Fibroblast of villous mesenchyme (primary cell): ENCODE measurements at places on chromosomes 1 and 21.

DNA sequence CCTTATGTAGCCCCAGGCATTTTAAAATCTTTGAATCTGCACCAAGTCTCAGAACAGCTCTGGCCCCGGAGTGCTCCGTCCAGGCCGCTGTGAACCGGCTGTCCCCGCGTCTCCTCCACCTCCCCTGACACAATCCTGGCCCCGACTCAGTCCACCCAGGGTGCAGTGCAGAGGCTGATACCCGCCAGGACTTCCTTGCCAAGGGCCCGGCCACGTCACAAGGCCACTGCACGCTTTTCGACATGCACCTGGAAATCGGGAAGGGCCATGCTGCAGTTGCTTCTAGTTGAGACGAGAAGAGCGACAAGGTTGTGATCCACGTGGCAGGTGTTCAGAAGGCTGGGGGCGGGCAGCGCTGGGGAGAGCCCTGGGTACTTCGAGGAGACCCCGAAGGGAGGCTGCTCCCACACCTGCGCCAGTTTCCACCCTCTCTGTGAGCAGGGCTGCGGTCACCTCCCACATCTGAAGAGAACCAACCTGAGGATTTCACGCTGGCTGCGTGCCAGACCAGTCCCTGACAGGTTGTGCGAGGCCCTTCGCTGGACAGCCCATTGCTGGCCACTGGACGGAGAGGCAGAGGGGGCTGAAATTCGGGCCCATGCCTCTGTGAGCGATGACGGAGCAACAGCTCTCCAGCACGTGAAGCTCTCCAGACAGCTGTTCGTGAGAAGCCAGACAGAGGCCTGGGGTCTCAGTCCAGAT is 6.7 kb downstream of the VWA1 start:
- DNase-seq: no peak

DNA sequence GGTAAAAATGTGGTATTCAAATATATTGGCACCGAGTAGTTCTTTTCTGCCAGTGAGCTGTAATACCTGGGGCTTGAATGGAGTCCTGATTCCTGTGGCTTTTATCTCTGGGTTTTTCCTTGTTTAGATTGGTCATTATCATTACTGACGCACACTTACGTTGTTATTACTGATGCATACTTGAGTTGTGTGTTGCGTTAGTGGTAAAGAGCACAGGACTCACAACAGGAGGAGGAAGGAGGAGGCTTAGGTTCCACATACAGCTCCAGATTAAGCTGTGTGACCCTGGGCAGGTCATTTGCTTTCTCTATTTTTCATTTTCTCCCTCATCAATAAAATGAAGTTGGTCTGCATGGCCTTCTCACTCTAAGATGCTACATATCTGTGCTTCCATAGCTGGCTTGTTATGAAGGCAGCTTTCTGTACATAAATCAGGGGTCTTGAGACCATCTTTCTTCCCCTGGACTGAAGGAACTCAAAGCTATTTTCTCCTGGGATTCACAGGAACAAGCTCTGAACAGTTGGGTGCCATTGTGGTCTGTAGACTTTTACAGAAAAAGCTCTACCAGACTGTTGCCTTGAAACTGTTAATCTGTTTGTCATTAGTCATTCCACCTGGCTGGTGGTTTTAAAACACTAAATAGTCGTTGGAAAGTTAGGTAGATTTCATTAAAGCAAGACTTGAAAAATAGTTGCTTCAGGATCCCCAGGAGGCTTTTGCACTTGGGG is 5.6 kb downstream of the ARID1A start:
- DNase-seq: peak; percentile 67

DNA sequence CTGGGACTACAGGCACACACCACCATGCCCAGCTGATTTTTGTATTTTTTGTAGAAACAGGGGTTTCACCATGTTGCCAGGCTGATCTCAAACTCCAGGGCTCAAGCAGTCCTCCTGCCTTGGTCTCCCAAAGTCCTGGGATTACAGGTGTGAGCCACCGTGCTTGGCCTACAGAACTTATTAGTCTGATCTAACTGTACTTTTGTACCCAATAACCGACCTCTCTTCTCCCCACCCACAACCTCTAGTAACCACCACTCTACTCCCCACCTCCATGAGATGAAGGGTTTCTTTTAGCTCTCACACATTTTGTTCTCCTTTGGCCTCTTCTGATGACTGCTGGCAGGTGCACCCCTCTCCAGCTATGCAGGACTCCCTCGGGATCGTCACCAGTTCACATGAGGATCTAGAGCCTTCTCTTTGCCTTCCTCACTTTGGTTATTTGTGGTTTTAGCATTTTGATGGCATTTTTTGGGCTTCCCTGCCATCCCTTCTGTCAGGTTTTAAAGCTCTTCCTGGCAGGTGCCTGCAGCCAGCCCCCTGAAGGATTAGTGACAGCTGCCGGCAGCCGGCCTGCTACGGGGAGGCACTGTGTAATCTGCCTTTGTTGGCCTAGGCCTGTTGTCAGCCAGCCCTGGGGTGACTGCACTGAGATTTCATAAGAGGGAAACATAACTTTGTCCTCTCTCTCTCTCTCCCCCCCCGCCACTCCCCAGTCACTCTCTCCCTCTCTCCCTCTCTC is 99.8 kb upstream of the ATP1A1 start:
- DNase-seq: no peak

DNA sequence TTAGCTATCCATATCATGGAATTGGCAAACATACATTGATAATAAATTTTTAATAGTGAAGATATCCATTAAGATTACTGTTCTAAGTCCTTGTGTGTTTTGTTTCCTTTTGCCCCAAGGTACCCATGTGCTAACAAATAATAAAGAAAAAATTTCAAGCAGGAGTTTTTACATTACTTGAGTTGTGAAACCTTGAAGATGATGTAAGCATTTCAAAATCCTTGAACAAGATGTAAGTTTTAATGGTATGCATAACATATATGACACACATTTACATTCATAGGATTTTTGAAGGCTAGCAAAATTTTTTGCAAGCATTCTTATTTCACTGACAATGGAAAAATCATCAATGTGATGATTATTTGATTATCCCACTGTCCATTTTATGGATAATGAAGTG is 10.9 kb upstream of the ELAVL4 start:
- DNase-seq: no peak

GRCh38 chr1:41559331-41559730 is 74.8 kb upstream of the EDN2 start:
- DNase-seq: no peak

DNA sequence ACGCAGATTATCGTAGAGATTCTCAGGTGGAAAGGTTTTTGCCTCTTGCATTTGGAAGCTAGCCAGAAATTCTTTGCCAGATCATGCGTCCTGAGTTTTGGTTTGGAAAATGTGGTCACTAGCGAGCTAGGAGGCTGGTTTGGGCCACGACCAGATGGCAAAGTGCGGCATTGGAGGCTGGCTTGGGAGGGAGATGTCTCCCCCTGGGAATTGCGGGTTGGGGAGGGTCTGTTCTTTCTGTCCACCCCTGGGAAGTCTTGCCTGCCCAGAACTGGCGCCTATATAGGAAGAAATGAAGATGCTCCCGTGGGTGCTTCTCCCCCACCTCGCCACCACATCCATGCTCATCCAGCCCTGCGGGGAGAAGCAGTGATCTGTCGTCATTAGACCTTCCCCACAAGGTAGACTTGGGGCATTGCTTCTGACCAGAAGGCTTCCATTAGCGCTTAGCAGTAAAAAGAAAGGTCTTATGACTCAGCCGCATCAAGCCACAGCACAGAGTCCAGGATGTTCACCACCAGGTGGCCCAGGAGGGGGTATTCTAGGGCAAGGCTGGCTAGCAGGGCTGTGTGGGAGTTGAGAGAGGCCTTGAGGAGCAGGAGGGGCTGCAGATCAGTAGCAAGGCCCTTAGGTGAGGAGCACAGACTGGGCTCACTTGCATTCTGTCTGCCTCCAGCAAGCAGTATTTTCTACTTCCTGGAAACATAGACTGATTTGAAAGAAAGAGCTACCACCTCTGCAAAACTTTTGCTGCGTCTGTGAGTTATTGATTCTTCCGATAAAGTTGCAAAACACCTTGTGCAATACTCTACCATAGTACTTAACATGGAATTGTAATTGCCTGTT is 1.5 kb upstream of the PTP4A2 start:
- DNase-seq: peak; percentile 95

- no peak for DNase-seq
These were observed 16.2 kb downstream of the FOXO6 start for GRCh38 chr1:41377397-41377796.

DNA sequence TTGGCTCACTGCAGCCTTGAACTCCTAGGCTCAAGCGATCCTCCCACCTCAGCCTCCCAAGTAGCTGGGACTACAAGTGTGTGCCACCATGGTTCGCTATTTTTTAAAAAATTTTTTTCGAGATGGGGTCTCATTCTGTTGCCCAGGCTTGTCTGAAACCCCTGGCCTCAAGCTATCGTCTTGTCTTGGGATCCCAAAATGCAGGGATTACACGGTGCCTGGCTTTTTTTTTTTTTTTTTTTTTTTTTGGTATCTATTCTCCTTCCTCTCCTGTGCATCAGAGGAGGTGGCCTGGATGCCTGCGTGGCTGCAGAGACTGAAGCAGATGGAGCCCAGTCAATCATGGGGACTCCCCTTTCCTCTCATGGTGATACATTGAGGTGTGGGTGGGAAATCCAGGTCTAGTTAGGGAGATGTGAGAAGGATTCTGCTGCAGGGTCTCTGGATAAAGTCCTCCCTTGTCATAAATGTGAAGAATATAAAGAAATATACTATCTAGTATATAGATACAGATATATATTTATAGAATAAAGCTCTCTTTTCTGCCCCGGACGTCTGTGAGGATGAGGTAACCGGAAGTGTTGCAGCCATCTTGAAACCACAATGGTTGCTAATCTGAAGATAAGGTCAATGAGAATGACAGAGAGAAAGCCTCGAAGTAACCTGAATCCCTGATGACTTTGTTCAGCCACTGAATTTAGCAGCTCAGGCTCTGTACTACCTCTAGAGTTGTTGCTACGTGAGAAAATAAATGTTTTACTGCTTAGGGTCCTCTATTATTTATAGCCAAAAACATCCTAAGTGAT is 19.5 kb upstream of the RGSL1 start:
- peak; percentile 28 for DNase-seq

DNA sequence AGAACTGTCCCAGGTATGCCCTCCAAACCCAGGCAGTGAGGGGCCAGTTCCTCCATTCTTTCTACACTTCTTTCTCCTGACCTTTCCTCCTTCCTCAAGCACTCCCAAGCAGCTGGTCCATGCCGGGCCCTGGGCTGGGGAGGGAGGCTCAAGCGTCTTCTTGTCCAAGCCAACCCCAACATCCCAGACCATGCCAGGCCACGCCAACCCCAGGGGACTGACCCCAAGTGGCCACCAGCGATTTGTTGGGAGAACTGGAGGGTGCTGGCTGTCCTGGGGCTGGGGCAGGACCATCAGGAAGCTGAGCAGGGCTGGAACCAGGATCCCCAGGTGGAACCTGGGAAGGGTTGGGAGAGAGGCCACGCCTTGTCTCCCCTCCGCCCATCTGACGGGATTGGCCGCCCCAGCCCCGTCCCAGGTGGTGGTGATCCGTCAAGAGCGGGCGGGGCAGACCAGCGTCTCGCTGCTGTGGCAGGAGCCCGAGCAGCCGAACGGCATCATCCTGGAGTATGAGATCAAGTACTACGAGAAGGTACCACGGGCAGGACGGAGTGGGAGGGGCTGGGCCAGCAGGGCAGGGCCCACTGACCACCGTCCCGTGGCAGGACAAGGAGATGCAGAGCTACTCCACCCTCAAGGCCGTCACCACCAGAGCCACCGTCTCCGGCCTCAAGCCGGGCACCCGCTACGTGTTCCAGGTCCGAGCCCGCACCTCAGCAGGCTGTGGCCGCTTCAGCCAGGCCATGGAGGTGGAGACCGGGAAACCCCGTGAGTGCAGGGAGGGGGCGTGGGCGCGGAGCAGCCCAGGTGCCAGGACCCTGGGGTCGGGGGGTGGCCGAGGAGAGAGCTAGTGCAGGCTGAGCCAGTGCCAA is 29.9 kb downstream of the EPHA8 start:
- no peak for DNase-seq
